ENCODE measurements at places on chromosomes 7 and 10.

- peak; percentile 73 for DNase-seq
These were observed 855 bp downstream of the ATP6V1F start for GRCh38 chr7:128863433-128863989.

- no peak for DNase-seq
These were observed 11.8 kb upstream of the SGPL1 start for GRCh38 chr10:70803775-70804420.

DNA sequence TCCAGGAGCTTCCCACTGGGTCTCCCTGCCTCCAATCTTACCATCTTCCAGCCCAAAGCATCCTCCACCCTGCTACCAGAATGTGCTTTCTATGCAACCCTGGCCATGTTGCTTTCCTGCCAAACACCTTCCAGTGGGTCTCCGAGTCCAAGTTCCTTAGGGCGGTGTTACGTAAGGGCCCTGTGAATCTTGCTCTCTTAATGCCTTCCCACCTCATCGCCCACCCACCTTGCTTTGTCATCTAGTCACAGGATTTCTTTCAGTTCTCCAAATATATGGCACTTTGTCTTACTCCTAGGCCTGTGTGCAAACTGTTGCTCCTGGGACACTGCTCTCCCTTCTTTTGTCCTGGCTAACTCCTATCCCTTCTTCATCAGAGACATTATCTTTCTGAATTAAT lies 344.5 kb downstream of the RPS24 start:
- no peak for DNase-seq

- peak; percentile 37 for DNase-seq
These were observed 649 bp downstream of the IDE start for GRCh38 chr10:92573091-92573797.

DNA sequence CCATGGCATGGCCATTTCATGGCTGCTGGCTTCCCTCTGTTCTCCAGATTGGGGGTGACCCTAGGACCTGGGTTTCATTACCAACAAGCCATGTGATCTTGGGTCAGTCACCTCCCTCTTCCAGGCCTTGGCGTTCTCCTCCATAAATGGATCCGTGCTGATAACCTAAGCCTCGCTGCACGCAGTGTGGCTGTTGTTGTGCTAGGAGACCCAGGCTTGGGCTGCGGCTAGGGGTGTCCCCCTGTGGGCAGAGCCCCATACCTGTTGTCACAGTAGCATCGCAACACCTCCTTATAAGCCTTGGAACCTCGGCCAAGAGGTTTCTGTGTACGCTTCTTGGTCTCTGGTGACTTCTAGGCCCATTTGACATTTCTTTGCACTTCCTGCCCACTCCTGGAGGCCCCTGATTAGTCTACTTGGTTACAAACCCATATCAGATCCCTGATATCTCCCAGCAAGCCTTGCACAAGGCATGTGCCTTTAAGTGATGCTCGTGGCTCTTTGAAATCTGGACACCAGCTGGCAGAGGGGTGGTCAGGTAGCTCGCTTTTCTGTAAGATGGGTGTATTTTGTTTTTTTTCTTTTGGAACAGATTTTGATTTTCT lies 23.6 kb downstream of the ZMIZ1 start:
- no peak for DNase-seq

DNA sequence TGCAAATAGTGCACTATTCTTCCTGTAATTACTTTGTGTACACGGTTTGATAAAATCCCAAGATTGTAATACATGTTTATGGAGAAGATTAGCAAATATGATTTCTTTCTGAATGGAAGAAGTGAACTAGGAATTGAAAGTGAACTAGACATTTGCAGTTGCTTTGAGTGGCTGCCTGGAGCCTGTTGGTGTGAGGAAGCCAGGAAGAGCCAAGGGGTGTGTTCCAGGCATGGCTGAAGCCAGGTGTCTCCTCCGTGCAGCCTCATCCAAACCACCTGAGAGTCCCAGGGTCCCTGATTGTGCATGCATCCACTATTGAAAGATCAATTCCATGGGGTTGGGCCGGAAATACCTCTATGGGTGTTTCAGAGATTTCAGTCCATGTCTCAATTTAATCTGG lies 253.1 kb upstream of the SHH start:
- DNase-seq, result no peak

Measured in ELF-1 (cell line).